ENCODE measurements at places on chromosomes 2 and 18.

DNA sequence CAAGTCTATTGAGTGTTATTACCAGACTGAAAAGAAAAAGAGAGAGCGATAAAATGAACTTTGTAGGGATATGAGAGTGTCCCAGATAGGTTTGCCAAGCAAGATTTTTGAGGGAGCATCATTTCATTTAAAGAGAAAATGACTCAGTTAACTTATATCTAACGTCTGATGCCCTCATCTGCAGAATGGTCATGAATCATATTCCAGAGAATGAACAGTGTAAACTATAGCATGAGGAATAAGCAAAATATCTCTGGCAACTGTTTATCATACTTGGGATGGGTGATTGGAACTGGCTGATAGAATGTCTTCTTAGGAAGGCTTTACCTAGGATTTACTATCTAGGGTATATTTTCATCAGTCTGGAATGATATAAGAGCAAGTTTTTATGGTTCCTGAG is 289.4 kb downstream of the CMPK2 start:
- DNase-seq = no peak

DNA sequence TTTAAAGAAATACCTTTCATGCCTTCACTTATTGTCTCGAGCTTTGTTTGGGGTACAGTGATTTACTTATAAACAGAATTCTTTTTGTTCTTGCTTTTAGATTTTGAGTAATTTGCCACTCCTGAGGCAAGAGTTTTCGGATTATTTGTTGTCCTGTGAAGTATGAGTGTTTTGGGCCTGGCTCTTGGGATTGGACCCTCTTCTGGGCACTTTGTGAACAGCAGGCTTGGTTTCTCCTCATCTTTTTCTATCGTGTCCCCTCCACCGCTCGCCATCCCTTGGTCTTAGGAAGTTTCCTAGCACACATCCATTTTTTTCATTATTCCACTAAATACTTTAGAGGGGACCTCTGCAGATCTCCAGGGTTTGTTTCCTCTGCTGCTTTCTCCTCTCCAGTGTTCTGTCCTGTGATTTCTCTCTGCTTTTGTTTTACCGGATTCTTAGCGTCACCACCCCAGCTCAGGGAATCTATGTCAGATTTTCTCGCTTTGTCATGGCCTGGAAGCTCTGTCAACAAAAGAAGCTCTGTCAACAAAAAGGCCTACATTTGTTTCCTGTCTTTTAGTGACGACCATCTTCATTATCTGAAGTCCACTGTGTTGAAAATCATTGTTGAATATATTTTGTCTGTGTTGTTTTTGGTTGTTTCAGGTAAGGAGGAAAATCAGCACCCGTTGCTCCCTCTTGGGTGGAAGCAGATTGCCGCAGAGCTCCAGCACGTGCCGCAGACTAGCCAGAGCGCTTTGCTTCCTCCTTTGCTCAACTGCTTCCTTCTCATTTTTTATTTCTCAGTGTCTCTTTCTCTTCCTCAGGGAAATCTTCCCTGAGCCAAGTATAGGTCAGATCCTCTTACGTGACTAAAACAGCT is 27.8 kb downstream of the ANKRD62 start:
- DNase-seq = no peak

- DNase-seq = no peak
These were observed 92.1 kb upstream of the CREB1 start for GRCh38 chr2:207437524-207438143.

DNA sequence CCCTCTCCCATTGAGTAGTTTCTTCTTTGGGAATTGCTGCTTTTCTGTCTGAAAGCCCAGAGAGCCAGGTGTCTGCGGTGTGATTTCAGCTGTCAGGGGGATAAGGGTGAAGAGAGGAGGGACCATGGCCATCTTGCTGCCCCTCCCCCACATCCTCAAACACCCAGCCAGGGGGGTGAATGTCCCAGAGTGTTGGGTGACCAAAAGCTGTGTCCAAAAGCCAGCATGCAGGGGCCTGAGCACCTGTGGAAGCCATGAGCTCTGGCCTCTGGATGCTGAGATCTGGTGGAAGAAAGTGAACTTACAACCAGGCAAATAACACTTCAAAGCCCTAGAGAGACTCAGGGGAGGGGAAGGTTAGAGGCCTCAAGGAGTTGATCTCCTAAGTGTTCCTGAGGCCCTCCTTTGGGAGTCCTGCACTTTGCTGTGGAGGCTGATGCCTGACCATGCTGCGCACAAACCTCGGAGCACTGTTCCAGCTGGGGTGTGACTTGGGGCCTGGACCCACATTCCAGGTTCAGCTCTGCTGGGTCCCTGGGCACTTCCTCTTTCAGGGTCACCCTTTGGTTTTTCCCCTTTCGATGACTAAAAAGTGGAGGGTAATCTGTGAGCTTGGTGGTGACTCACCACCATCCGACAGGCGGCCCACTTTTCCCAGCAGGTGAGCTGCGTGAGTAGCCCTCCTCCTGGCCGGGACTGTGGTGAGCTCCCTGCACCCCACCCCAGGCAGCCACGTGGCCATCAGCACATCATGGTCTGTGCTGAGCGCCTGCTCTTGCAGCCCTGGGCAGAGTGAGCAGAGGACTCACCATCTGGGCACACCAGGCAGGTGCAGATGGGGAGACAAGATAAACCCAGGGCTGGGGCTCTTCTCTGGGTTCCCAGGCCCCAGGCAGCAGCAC is 66.8 kb upstream of the FOSL2 start:
- no peak for DNase-seq

DNA sequence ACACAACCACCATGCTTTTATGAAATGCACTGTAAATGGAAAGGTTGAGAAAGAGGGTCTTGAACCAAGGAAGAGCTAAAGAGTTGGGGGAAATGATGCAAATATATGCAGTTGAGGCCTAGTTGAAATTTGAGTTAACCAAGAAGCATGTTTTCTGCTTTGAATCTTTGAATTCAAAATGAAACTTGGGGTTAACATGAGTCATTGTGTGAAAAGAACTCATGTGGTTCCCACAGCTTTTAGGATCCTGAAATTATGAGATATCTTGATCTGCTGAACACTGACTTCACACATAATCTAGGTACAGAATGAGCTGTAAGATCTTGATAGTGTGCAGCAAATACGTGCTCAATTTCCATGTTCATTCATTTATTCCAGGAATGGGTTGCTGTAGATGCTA is 422.9 kb upstream of the TRIB2 start:
- DNase-seq = no peak

DNA sequence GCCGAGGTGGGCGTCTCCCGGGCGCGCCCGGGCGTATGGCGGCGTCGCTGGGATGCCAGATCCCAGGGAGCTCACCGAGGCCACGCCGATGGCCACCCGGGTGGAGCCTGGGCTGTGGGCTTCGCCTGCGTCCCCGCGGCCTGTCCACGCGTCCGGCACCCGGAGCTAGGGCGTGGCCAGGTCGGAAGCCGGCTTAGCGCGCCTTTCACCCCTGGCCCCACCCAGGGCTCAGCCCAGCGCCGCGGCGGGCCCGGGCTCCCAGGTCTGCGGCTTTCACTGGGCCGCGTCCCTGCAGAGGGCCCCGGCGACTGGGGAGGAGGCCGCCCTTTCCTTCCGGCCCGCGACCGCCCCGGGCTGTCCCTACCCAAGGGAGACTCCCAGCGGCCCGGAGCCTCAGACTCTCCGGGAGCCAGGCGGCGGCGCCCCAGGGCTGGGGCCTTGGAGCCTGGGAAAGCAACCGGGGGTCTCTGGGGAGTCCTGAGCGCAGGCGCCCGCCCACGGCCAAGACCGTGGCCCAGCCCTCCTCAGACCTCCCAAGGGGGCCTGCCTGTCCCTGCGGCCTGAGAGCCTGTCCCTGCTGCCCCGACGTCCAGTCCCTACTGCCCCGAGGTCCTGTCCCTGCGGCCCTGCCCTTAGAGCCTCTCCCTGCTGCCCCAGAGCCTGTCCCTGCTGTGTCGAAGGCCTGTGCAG is 36.3 kb upstream of the ITM2C start:
- DNase-seq = no peak

- no peak for DNase-seq
These were observed 20.9 kb downstream of the NETO1 start for GRCh38 chr18:72846736-72847533.

DNA sequence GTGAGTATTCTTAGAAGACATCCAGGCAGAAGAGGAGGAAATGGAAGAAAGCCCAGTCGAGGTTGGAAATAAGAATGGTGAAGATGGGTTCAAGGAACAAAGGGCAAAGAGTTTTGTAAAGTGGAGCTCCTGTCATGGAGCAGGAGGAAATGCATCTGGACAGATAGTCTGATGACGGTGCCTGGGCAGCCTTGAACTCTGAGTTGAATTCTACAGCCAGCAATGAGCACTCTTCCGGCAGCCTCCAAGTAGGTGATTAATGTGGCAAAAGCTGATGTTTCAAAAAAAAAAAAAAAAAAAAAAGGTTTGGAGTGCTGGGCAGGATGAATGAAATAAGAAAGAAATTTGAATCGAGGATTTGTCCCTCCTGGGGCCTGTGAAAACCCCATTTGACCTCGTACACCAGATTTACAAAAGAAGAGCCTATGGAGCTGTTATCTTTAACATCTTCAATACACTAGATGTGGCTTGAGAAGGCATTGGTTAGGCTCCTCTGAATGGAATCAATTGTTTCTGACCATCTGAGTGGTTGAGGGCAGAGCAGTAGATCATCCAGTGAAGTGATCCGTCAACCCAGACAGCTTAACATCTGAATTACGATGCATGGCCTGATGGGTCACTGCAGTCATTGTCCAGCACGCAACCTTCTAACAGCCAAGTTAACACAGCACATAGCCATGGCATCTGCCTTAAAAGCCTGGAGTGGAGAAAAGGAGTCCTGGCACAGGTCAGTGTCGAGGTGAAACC is 449.7 kb downstream of the TXNL1 start:
- DNase-seq = no peak

- DNase-seq = no peak
These were observed 137.6 kb upstream of the BCL2L11 start for GRCh38 chr2:110983133-110983532.

GRCh38 chr18:68740966-68741365 is 26.1 kb upstream of the TMX3 start:
- DNase-seq = no peak

GRCh38 chr2:48092846-48093803 is 186.8 kb upstream of the FBXO11 start:
- no peak for DNase-seq

DNA sequence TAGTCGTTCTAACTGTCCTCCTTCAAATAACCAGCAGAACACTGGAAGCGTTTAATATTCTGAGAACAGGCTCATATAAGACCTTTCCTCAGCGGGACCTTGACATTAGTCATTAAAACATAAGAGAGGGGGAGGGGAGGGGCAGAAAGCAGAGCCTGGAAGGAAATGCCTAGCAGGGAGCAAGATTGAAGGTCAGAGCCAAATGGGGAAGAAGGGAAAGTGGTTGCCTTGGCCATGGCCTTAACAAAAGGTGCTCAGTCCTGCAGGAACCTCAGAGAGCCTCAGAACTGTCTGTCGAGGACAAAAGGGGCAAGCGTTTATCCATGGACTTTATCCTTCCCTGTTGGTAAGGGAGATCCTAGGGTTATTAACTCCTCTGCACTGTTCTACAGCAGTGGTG is 856 bp upstream of the PLA2R1 start:
- DNase-seq = no peak

DNA sequence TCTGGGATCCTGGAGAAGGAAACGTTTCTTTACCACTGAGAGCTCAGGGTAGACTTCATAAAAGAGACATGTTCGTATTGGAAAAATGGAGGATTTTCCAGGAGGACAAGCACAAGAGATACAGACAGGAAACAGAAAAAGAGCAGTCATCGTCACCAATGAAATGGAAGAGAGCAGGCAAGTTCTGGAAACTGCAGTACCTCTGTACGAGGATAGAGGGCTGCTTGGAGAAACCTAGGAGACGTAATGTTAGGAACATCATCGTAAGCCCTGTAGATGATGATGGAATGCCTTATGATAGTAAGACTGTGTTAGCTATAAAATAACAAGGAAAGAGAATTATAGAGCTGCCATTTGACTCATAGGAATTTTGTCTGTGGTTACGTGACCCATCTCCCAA is 121.1 kb upstream of the KLHL14 start:
- no peak for DNase-seq

DNA sequence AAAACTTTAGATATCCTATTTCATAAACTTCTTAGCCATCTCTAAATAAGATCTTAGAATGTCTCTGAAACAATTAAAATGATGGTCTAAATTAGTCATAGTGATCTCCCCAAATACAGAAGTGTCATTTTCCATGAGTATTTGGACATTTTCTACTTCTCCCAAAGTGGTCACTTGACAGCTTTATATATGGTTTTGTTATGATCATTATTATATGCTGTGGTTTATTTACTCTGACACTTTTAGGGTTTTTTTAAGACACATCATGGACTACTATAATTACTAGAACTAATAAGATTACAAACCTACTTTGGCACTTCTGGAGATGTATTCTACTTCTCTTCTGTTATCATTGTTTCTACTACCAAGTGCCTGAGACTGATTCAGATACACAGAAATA is 47.1 kb downstream of the SLC25A12 start:
- no peak for DNase-seq

GRCh38 chr18:48711651-48712486 is 173.0 kb downstream of the CTIF start:
- peak; percentile 25 for DNase-seq

DNA sequence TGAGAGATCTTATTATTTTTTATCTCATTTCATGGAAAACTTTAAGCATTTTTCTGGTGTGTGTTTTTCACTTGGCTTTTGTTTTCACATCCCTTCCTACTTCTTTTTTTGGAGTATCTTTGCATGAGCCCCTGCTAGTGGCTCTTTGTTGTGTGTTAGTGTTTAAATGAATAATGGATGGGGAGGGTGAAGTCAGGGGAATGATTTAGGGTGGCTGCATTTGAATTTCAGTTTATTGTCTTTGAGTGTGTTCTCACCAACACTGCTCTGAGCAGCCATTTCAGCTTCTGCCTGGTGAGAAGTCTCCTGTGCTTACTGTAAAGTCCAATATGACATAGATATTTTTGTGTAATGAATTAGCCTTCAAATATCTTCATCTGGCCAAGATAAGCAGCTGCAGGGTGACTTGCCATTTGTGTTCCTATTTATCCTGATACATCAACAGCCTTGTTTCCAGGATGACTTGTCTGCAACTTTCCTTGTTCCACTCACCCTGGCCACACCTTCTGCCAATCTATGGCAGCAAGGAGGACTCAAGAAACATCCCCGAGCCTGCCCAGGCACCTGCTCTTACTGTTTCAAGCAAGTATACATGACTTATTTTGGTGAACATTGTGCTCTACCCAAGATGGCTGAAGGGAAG is 182.6 kb downstream of the PDE11A start:
- no peak for DNase-seq

DNA sequence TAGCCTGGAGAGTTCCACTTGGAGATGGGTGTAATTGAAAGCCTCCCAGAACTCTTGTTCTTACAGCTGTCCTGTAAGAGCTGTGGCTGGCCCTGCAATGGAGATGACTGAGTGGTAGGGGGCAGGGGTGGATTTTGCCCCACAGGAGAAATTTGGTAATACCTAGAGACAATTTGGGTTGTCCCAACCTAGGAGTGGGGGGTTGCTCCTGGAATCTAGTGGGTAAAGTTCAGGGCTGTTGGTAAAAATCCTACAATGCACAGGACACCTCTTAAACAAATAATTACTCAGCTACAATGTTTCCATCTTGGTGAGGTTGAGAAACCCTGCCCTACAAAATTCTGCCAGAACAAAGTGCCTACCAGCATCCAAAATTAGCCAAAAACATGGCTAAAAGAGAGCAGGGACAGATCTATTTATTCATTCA is 181.1 kb upstream of the SH3BP4 start:
- DNase-seq = no peak

GRCh38 chr2:88245109-88245508 is 75.0 kb downstream of the THNSL2 start:
- DNase-seq = no peak
